ENCODE measurements at places on chromosomes 1 and 21. TPM values are rescaled to one million over a fixed set of nuclear protein-coding genes. Genes with fewer than 3 reads are reported as not detected.

The KCNE2 gene
- not detected for total RNA-seq

The IQGAP3 gene
- 35.8 TPM for total RNA-seq

The PLA2G2A gene
- 13.0 TPM for total RNA-seq

The RPTN gene
- not detected for total RNA-seq

The ZMYND12 gene
- total RNA-seq = 0.36 TPM

The ATP1A4 gene
- not detected for total RNA-seq

The IFI44L gene
- not detected for total RNA-seq

The DENND2D gene
- total RNA-seq = 23.2 TPM

The PTAFR gene
- 0.12 TPM for total RNA-seq

The MATN1 gene
- not detected for total RNA-seq

The DENND2C gene
- total RNA-seq = 1.1 TPM

The SOD1 gene
- 238 TPM for total RNA-seq

The BRDT gene
- total RNA-seq = not detected

The THEM5 gene
- not detected for total RNA-seq

The HTR1D gene
- 7.7 TPM for total RNA-seq

The S100A2 gene
- total RNA-seq = 3.0 TPM

The OR2G6 gene
- total RNA-seq = not detected

The ERG gene
- not detected for total RNA-seq

The AIRE gene
- not detected for total RNA-seq

The CRYBG2 gene
- 63.3 TPM for total RNA-seq

The HCRTR1 gene
- not detected for total RNA-seq
